ENCODE measurements at places on chromosomes 4 and X.

- no peak for ATAC-seq
Measured at GRCh38 chr4:66906314-66906713, 639.0 kb downstream of the CENPC start.

DNA sequence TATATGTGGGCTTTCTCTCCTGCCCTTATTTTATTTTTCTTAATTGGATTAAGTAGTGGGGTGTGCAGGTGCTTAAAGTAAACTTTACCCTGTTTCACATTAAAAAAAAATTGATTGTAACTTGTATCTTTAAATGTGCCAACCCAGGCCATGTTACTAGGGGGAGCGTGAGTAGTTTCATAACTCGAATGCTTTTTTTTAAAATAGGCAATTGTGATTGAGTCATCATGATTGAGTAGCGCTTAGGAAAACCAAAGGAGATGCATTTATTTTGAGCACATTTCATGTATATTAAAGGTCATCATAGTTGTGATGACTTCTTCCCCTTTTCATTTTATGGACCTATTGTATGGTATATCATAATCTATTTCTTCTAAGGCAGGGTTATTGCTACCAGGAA is 32.2 kb downstream of the GPAT3 start:
- ATAC-seq, result no peak

GRCh38 chrX:17527135-17527701 is 152.2 kb downstream of the NHS start:
- no peak for ATAC-seq

- ATAC-seq, result no peak
Measured at GRCh38 chr4:28868841-28869240, 1851.3 kb upstream of the PCDH7 start.

- no peak for ATAC-seq
Measured at GRCh38 chrX:16075087-16075486, 48.3 kb upstream of the GRPR start.

- no peak for ATAC-seq
Measured at GRCh38 chr4:8348071-8348470, 78.5 kb downstream of the HTRA3 start.

- ATAC-seq, result peak; percentile 40
Measured at GRCh38 chr4:143025081-143025704, 159.5 kb upstream of the USP38 start.

DNA sequence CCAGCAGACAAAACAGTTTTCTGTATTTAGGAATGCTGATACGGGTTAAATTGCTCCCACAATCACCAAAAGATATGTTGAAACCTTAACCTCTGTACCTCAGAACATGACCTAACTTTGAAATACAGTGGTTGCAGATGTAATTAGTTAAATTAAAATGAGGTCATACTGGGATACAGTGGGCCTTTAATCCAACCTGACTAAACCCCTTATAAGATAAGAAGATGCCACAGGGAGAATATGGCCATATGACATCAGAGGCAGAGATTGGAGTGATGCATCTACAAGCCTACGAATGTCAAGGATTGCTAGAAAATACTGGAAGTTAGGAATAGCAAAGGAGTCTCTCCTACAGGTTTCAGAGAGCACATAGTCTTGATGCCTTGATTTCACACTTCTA is 32.1 kb upstream of the PARM1 start:
- ATAC-seq, result no peak

- no peak for ATAC-seq
Measured at GRCh38 chr4:38060829-38061431, 100.7 kb downstream of the PTTG2 start.

- ATAC-seq, result no peak
Measured at GRCh38 chrX:153871946-153872878, 13.8 kb downstream of the L1CAM start.

- no peak for ATAC-seq
Measured at GRCh38 chrX:34866646-34867045, 76.0 kb upstream of the FAM47B start.

- ATAC-seq, result no peak
Measured at GRCh38 chr4:149168645-149169044, 647.0 kb downstream of the IQCM start.
